Myocyte (in vitro differentiated cells): ENCODE measurements at places on chromosomes 3 and 15. TPM values are rescaled to one million over a fixed set of nuclear protein-coding genes. Genes with fewer than 3 reads are reported as not detected.

LRRC31 gene
- not detected in 2 replicates for total RNA-seq

SPINK8 gene
- not detected in 2 replicates for total RNA-seq

GPR149 gene
- total RNA-seq: not detected in 2 replicates

HACL1 gene
- total RNA-seq: 11.2 and 11.7 TPM in 2 replicates

GOLGA8G gene
- not detected in 2 replicates for total RNA-seq

CLDN16 gene
- total RNA-seq: not detected in 2 replicates

CISH gene
- total RNA-seq: 0.10 and 0.35 TPM in 2 replicates

PSTPIP1 gene
- total RNA-seq: not detected in 2 replicates

PLSCR2 gene
- not detected in 2 replicates for total RNA-seq

IL5RA gene
- total RNA-seq: not detected in 2 replicates

PRSS50 gene
- total RNA-seq: 0.45 and 0.68 TPM in 2 replicates

CCR9 gene
- total RNA-seq: not detected in 2 replicates

OIP5 gene
- 0.78 TPM in 1 of 2 replicates, not detected in the other for total RNA-seq

OR5AC2 gene
- total RNA-seq: not detected in 2 replicates

KIF23 gene
- total RNA-seq: 12.0 and 20.7 TPM in 2 replicates

DLEC1 gene
- total RNA-seq: not detected in 2 replicates

ILDR1 gene
- total RNA-seq: not detected in 2 replicates

DNA sequence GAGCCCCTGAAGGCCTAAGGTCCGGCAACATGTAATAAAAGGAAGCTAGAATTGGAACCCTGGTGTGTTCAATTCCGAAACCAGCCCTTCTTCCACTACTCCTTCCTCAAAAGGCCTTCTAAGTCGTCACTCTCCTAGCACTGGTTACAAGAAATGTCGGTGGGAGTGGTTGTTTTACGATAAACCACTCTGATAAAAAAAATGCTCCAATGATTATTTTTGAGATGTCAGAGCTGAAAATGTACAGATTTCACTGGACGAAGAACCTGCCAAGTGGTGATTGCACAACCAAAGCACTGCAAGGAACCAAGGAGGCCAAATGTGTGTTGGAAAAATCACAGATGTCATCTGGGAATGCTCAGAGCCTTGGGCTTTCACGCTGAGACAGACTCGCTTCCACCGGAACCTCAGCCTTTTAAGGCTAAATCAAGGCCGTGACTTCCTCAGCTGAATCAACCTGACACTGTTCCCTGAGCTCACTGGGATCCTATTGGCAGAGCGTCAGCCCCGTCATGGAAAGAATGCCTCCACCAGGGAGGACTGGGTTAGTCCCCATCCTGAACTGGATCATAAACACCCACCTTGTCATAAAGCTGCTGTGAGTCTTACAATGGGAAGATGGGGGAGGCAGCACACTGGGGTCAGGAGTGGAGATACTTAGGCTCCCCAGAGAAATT lies 108.1 kb upstream of the THBS1 start:
- no peak for DNase-seq

GRCh38 chr3:46059432-46059831 lies 32.1 kb upstream of the XCR1 start:
- DNase-seq: no peak

GRCh38 chr15:91912336-91912735 lies 58.8 kb downstream of the SLCO3A1 start:
- DNase-seq: no peak

DNA sequence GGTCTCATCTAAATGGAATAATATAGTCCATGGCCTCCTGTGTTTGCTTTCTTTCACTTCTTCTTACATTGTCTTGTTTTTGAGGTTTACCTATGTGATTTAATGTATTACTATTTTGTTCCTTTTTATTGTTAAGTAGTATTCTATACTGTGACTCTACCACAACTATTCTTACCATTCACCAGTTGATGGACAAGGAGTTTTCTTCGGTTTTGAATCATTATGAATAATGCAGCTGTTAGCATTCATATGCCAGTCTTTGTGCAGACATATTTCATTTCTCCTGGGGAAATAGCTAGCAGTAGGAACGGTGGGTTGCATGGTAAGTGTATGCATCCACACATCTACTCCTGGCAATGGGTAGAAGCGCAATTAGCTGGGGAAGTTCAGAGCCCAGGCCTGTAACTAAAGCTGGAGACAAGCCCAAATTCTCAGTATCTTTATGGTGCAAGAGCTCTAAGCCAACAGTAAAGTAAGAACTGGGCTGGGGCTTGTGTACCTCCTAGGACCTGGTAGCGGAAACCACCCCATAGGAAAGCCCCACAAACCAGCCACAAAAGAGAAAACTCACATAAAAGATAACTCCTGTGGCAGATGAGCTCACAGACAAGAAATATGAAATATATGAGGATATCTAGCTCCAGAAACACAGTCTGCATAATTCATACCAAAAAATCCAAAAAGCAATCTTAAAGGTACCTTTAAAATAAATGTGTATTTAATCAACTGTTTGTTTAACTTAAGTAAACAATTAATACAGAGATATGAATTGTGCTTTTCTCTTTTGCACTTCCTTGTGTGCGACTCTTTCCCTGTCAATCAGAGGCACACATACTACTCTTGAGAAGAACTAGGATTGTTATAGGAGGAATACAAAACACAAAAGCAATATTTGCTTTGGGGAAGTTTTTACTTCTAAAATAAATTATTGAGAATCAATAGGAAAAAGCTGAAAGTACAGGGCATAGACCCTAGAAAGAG lies 2.7 kb upstream of the CSTA start:
- DNase-seq: no peak

- no peak for DNase-seq
Measured at GRCh38 chr3:12294885-12295580, 6.2 kb downstream of the PPARG start.

- DNase-seq: no peak
Measured at GRCh38 chr3:107962946-107963345, 127.9 kb downstream of the CD47 start.

DNA sequence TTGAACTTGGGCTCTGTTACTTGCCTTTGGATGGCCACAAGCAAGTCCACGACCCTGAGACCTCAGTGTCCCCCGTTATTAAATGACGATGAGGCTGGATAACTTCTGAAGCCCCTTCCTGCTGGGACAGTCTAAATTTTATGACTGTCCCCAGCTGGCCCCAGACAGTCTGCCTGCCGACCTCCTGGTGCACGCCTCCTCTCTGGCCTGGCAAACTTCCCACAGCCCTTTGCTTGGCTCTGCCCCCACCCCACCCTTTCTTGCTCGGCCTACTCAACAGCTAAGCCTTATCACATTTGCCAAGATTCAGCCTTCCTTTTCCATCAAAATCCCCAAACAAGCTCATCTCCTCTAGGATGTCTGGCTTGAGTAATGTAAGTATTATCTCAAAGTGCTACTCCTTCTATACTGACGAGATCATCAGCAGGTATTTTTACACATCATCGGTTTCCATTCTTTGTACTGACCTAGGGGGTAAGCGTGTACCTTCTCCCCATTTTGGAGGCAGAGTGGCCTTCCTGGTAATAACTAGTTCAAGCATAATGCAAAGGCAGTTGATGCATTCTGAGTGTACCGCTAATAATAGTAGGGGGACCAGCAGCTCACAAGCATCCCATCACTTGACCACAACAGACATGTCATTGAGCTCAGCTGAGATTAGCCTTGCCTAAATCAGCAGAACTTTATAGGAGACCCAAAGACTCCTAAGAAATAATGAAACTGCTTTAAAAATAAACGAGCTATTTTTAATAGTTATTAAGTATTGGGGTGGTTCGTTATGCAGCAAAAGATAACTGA lies 120.8 kb upstream of the HACD2 start:
- peak; percentile 65 for DNase-seq

- DNase-seq: no peak
Measured at GRCh38 chr3:73046195-73046594, 15.3 kb upstream of the EBLN2 start.

DNA sequence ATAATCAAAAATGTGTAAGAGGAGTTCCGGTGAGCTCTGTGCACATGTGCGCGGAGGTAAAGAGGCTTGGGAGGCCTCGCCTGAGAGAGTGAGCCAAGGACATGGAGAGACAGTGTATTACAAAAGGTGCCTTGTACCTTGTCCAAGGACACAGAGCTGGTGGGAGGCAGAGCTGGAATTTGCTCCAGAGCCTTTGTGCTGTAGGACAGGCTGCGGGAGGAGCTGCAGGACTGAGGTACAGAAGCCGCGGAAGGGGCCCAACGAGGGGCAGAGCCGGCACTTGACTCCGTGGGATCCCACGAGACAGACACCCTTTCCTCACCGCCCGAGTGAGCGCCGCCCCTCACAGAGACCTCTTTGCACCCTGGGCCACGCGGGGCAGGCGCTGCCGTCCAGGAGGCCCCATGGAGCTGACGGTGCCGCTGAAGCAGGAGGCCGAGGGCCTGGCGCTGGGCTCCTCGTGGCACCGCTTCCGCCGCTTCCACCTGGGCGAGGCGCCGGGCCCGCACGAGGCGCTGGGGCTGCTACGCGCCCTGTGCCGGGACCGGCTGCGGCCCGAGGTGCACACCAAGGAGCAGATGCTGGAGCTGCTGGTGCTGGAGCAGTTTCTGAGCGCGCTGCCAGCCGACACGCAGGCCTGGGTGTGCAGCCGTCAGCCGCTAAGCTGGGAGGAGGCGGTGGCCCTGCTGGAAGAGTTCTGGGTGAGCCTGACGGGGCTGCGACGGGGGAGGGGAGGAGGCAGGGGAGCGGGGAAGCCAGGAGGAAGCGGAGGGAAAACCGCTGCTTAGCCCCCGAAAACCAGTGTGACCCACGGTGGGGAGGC lies 68.7 kb downstream of the SLTM start:
- DNase-seq: peak; percentile 24

GRCh38 chr3:65597952-65598413 lies 440.7 kb downstream of the MAGI1 start:
- DNase-seq: no peak

DNA sequence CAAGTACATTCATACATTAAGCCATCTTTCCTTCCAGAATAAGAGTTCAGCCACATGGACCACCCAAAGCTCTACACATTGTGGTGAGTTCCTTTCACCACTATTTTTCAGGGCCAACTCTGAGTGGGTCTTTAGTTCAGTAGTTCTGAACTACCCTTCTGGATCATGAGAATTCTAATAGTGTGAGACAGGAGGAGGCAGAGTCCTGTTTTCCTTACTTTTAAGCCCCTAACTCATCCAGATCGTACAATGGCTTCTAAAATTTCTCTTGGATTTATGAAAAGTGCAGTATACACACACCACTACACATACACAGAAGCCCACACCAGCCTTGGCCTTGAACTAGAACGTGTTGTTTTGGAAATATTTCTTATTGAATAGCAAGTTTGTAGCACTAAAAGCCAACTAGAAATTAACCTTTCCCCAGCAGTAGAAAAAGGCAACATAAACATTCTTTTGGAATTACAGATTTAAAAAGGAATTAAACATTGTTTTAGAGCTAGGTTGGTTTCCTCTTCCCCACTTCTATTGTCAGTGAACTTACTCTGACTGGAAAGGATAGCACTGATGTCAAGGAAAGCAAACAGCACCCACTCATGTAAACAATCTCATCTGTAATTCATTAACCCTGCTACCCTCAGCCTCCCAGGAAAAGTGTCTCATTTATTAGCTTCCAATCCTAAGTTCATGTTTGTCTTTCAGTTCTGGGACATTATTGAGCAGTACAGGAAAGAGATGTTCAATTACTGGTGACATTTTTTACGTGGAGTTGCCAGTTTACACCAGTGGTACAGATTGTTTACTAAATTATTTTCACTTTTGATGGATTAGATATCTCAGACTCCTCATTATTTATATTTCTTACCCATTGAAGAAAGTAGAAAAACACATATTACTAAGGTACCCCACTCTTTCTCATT lies 95.7 kb upstream of the AGTR1 start:
- DNase-seq: peak; percentile 5

GRCh38 chr15:83914906-83915305 lies 261.0 kb downstream of the ADAMTSL3 start:
- DNase-seq: peak; percentile 67

- DNase-seq: no peak
Measured at GRCh38 chr3:83076041-83076440, 1314.6 kb upstream of the GBE1 start.

DNA sequence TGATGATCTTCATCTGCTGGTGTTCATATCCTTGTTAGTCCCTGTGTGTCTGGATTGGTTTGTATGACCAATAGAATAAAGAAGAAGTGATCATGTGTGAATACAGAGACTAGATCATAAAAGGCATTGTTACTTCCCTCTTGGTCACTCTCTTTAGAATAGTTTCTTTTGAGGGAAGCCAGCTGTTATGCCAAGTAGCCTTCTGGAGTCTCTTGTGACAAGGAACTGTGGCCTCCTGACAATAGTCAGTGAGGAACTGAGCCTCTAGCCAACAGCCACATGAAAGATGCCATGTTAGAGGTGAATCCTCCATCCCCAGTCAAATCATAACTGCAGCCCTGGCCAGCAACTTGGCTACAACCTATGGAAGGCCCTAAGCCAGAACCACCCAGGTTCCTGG lies 63.0 kb upstream of the SMAD3 start:
- no peak for DNase-seq

- peak; percentile 32 for DNase-seq
Measured at GRCh38 chr15:37099319-37100108, 835 bp downstream of the MEIS2 start.

GRCh38 chr3:59367150-59367549 lies 317.3 kb upstream of the CFAP20DC start:
- DNase-seq: peak; percentile 44

DNA sequence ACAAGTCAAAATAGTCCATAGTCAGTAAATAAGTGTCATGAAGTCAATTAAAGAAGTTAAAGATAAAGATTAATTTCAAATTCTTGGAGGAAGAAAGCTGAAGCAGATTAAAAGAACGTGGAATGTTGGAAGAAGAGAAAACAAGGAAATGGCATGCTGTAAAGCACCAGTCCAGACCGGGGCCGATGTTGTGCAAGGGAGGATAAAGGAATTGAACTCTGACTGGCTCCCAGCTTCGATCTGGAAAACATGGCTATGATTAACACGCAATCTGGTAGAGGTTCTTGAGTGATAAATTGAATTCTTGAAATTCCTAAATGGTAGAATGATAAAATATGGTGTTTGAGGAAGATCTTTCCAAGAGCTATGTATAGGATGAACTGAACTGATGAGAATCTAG lies 194.4 kb downstream of the MEIS2 start:
- DNase-seq: no peak

DNA sequence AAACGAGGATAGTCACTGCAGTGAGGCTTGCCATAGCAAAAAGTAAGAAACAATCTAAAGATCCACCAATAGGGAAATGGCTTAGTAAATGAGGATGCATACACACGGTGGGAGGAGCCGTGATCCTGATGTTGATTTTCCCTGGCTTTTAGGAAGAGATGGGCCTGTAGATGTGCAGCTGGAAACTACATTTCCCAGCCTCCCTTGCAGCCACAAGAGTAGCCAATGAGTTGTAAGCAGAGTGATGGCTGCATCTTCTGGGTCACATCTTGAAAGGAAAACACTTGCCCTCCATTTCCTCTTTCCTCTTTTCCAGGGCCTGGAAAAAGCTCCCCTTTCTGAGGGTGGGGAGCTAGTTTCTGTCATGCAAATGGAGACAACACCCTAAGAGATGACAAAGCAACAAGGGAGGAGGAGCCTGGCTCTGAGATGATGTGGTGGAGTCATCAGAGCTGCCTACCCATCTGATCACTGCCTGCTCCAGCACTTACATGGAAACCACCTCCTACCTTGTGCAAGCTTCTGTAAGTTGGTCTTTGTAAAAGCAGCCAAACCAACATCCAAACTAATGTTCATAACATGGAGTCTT lies 139.1 kb downstream of the TLE3 start:
- DNase-seq: no peak

GRCh38 chr15:75205064-75205395 lies 3.3 kb downstream of the C15orf39 start:
- no peak for DNase-seq

GRCh38 chr15:64943512-64944225 lies 32.0 kb downstream of the ANKDD1A start:
- no peak for DNase-seq

GRCh38 chr3:169256796-169257522 lies 406.6 kb downstream of the MECOM start:
- peak; percentile 13 for DNase-seq

- DNase-seq: no peak
Measured at GRCh38 chr3:182914341-182914740, 66.0 kb downstream of the DCUN1D1 start.
